ENCODE measurements at places on chromosomes 16 and 17. TPM values are rescaled to one million over a fixed set of nuclear protein-coding genes. Genes with fewer than 3 reads are reported as not detected.

The FAM117A gene
- 18.3 TPM for polyA plus RNA-seq

The CDK5RAP3 gene
- 78.4 TPM for polyA plus RNA-seq

The RBFOX1 gene
- 54.4 TPM for polyA plus RNA-seq

The MYO15B gene
- polyA plus RNA-seq: 136 TPM

The LDHD gene
- polyA plus RNA-seq: 2.7 TPM

The FGF11 gene
- 5.1 TPM for polyA plus RNA-seq

The TEKT1 gene
- not detected for polyA plus RNA-seq

The IL32 gene
- polyA plus RNA-seq: 118 TPM

- DNase-seq: no peak
Measured at GRCh38 chr17:42704837-42705494, 22.6 kb downstream of the CNTNAP1 start.

GRCh38 chr17:13152501-13152900 lies 134.7 kb upstream of the ELAC2 start:
- DNase-seq: no peak

DNA sequence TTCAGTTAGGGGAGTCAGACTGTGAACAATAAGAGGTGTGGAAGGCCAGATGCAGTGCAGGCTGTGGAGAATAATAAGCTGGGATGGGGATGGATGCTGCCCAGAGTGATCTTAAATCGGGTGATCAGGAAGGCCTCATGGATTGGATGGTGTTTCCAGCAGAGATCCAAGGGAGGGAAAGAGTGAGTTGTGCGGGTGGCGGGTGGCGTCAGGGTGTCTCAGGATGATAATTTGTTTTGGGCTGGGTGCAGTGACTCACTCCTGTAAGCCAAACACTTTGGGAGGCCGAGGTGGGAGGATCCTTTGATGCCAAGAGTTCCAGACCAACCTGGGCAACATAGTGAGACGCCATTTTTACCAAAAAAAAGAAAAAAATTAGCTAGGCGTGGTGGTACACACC lies 7.9 kb downstream of the CLUAP1 start:
- DNase-seq: no peak

DNA sequence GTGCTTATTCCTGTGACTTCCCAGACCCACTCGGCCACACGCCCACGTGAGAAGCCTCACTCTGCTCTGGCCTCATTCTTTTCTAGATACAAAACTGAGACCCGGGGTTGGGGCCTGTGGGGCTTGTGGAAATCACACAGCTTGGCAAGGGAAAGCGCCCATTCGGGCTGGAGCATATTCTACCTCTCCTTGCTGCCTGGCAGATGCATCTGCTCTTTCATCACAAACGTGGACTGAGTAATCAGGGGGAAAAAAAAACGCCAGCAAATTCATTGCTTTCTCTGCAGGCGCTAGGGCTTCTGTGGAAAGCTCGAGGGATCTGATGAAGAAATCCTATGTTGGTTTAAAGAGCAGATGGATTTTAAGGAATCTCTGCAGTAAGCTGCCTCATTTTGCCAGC lies 44.4 kb downstream of the DNAH9 start:
- no peak for DNase-seq

DNA sequence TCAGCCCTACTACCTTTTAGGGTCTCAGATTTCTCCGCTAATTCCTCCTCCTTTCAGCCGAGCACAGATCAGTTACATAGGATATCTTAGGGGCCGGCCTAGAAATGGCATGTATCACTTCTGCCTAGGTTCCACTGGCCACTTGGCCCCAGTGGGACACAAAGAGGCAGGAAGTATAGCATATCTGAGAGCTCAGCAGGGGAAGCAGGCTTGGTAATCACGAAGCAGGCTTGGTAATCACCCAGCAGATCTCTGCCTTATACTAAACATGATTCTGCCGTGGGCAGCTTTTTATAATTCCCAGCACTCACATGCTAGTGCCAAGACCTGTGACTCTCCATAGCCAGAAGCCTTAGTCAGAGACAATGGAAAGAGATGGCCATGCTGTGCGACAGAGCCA lies 59.6 kb upstream of the CACNG5 start:
- DNase-seq: no peak

- no peak for DNase-seq
Measured at GRCh38 chr16:87438611-87438985, 46.5 kb downstream of the MAP1LC3B start.

GRCh38 chr17:36001862-36002603 lies 680 bp upstream of the CCL15 start:
- DNase-seq: no peak

DNA sequence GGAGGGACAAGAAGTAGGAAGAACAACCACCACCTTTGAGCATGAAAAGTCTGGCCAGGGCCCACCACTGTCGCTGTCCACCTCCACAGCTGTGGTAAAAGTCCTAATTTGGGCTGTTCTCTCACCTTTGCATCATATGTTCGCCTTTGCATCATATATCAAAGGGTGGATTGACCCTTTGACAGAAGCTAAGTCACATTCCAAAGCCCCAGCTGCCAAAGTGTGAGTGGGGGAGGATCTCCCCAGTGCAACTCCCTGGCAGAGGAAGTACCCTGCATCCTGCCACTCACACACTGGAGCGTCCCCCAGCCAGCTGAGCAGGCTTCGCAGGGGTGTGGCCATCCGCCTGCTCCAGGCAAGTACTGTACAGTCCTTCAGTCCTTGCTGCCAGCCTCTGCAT lies 12.7 kb upstream of the SPECC1 start:
- DNase-seq: no peak

DNA sequence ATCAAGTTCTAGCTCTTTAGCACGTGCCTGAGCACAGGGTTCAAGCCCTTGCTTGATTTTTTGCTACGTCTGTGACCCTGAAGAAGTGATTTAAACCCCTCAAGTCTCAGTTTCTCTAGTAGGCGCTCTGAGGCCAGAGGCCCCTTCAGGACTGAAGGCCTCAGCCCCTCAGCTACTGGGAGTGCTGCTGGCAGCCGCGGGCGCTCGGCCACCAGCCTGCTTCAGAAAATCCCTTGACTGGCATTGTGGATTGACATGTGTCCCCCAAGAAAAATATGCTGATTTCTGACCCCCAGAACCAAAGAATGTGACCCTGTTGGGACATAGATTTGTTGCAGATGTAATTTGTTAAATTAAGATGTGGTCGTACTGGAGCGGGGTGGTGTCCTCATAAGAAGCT lies 20.2 kb upstream of the WFDC1 start:
- DNase-seq: no peak

DNA sequence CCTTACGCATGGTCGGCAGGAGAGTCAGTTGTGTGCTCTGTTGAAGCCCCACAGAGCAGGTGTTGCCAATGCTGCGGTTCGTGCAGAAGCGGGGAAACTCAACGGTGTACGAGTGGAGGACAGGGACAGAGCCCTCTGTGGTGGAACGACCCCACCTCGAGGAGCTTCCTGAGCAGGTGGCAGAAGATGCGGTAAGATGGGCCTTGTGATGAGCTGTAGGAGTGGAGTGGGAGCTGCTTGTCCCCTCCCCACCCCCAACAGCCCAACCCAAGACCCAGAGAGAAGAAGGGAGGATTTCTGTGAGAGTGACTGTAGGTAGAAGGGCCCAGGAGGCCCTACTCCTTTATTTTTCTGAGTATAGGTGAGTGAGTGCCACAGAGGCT lies 4.9 kb downstream of the CDK5RAP3 start:
- no peak for DNase-seq

DNA sequence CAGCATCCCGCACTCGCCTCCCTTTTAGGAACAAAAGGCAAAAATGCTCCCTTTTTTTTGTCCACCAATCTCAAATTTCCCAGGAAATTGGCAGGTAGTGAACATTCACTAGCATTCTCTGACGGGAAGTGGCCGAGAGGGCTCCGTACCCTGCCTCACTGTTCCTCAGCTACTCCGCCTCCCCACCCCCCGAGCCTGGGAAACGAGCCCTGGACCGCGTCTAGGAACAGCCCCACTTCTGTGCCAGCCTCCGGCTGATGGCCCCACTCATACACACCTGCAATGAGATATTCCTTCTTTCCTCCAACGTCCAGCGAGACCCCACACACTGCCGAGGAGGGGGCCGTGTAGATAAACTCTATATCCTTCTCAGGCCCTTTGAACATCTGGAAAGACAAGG lies 30.0 kb upstream of the USP36 start:
- DNase-seq: no peak

- no peak for DNase-seq
Measured at GRCh38 chr16:80007231-80007630, 406.7 kb upstream of the MAF start.

DNA sequence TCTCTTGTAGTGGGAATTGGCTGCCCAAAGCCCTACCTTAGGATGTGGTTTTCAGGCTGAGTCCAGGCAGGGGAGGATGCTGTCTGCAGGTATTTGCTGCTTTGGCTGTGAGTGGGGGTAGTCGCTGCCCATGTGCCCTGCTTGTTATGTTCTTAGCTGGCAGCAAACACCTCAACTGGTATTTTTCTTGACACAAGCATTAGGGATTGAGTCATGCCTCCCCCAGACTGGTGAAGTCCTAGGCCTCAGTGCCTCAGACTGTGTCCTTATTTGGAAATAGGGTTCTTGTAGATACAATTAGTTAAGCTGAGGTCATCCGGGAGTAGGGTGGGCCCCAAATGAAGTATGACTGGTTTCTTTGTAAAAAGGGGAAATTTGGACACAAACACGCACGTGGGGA lies 808.3 kb upstream of the EEF2KMT start:
- no peak for DNase-seq

GRCh38 chr17:53420035-53420641 lies 402.6 kb upstream of the KIF2B start:
- no peak for DNase-seq

DNA sequence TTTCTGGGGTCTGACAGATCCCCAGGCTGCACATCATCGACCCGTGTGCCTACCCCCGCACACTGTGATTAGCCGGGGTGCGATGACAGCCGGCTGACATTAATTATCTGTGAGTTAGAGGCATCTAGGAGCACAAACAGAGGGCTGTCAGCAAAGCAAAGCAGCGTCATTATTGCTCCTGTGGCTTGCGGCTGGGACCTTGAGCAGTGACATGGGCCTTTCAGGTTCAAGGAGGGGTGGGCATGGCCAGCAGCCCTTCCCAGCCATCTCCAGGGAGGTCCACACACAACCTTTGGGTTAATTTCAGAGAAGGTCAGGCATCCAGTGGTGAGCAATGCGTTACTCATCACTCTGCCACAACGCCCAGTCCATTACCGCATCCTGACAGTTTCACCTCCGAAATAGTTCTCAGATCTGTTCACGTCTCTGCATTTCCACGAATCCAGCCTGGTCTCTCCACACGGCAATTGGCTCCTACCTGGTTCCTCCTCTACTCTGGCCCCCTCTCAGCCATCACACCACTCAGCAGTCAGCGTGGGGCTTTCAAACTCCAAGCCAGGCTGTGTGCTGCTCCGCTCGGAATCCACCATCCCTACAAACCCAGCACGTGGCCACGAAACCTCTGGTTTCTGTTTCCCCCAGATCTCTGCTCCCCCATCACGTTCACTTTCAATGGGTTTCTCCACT lies 249.7 kb upstream of the C16orf82 start:
- DNase-seq: no peak

DNA sequence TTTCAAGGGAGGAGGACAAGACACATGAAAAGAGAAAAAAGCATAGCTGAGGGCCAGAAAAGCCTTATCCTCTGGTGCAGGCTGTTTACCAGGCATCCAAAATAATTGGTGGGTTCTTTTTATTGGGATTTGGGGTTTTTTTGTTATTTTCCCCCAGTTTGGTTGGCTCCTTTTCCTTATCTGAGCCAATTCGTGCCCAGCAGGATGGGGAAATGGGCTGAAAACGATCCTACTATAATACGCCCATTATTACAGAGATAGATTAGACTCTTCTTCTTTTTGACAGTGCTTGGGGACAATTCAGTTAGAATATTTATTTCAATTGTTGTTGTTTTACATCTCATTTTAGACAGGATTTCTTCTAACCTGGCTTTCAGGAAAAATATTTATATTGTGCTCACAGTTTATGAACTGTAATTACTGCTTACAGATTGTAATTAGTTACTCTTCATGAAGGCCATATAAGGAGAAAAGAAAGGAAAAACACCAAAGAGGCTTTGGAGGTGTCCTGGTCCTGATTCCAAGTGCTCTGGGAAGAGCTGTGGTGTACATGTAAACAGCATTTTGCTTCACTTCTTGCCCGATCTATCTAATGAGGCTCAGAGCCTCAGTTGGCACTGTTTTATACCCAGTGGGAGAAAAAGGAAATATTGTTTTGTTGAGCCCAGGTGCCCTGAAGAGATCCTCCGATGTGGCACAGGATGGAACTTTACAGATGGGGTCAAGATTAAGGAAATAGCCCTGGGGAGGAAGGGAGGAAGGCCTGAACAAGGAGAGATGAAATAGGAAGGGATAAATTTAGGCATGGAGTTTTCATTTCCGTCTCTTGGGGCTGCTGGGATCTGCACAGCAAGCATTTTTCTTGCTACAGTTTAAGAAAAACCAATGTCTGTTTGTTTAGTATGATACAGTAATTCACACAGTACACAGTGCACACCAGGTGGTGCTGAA lies 611 bp upstream of the ANKRD40 start:
- DNase-seq: peak; percentile 82

- DNase-seq: no peak
Measured at GRCh38 chr17:32931686-32932085, 3.7 kb downstream of the TMEM98 start.

- no peak for DNase-seq
Measured at GRCh38 chr17:74798239-74798707, 22.1 kb upstream of the NAT9 start.

- DNase-seq: no peak
Measured at GRCh38 chr17:59751955-59752413, 44.5 kb downstream of the VMP1 start.
